ENCODE measurements at places on chromosomes 12 and 14. TPM values are rescaled to one million over a fixed set of nuclear protein-coding genes. Genes with fewer than 3 reads are reported as not detected.

DNA sequence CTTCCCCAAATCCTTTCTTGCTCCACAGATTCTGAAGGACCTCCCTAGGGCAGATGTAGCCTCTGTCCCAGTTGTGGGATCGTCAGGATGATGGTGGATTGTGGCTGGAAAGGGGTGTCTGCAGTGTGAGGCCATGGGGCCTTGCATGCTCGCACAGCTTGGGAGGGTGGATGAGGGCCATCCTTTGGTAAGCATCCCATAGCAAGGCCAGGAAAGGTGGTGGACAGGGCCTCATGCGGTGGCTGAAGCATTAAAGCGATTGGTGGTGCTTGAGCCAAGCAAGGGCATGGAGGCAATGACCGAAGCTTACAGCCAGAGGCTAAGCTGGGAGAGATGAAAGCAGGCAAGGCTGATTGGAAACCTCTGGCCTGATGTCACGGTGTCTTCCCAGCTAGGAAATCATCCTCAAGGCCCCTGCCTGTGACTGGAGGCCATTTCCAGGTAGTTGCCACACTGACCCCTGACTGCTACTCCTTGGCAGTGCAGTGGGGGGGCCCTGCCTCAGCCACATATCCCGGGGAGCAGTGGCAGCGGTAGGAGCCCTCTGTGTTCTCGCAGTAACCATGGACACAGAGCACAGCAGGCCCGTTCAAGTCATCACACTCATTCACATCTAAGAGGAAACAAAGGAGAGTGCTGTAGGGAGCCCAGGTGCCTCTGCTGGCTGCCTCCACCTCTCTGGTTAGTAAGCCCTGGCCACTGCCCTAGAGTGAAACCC, 7.0 kb downstream of the ISCA2 start:
- ATAC-seq: peak; percentile 5

DNA sequence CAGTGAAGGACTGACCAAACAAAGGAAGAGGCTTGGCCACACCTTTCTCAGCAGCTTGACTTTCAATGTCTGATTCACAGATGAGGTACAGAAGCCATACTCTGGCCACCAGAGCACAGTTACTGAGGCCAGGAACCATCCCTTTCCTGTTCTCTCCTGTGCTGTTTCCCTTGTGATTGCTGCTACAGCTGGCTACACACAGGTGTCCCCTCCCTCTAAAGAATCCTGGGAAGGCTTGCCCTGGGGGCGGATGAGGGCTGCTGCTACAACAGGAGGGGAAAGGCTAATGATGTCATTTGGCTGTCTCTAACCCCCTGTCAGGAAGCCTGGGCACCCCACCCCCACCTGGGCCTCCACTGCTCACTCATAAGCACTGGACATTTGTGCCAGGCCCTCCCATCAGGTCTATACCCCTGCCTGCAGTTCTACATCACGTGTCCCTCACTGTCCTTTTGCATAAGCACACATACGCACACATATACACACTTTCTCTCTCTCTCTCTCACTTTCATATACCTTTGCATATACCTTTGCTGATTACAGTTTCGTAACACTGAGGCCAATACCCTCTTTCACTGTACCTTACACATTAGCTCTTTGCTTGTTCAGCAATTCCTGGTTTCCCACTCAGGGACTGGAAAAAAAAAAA, 41.4 kb downstream of the PRPF40B start:
- peak; percentile 30 for ATAC-seq

The C1QL4 gene
- not detected for total RNA-seq

DNA sequence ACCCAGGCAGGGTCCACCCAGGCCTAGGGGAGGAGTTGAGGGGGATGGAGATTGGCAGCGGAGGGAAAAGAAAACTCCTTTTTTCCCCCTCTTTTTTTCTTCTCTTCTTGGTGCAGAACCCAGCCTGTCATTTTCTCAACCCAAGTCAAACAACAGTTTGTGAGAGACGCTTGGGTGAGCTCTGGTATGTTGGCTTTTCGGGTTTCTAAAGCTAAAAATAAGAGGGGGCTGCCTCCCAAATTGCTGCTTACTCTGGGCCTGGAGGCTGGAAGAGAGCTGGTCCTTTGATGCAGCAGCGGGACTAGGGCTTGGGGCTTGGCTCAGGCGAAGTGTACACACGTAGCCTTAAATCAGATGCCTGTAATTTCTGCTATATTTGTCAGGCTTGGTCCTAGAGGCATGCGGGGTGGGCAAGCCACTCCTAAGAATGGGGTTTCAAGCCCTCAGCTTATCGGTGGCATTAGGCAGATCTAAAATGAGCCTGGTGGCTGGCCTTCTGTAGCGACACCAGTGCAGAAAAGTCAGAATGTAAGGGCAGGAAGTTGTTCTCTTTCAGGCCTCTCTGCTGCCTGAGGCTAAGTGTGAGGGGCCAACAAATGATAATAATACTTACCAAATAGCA, 816 bp upstream of the SLC8A3 start:
- no peak for ATAC-seq

DNA sequence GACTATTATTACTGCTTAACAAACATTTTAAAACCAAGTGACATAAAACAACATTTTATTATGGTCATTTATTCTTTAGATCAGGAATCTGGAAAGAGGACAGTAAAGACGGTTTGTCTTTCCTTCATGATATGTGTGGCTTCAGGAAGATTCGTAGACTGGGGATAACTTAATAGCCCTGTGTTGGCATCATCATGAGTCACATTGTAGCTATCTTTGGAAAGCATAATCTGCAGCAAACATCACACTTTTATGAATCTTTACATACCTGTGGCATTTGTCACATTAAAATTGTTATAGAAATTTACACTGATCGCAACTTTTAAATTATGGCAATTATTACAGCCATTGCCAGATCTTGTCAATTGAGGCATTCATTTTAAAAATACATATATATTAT, 397.1 kb downstream of the NOVA1 start:
- ATAC-seq: no peak

DNA sequence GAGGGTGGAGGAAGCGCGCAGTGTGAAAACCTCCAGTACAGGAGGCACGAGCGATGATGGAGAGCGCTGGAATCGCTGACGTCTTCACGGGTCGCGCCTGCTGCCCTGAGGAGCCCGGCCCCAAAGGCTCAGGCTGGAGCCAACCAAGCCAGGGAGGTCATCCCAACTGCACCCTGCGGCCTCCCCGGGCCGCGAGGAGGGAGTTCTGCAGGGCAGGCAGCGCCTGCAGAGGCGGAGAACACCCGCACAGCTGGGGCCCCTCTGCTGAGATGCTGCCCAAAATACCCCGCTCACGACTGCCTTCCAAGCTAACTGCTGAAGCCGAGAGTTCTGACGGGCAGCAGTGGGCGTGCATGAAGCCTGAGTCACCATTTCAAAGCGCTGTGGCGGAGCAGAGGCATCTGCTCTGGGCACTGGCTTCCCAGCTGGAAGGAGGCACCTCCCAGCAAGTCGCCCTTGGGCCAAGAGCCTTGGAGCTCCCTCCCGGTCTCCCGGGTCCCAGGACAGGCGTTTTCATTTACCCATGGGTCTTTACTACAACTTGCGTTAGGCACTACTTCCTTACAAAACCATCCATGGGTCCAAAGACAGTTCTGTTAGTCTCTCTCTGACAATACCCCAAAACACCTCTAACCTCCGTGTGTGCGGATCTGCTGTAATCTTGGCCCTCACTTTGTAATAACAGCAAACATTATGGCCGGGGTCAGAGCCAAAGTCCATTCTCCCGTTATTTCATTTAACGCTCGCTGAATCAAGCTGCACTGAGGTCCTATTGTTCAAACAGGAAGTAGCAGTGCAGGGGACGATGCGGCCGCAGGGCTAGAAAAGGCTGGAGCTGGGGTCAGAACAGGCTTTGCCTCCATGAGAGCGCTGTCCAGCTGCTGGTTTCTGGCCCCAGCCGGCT, 60.1 kb upstream of the RIMBP2 start:
- ATAC-seq: peak; percentile 75

- no peak for ATAC-seq
Observed at GRCh38 chr12:84336231-84336630, 576.4 kb downstream of the SLC6A15 start.

The CLEC4E gene
- not detected for total RNA-seq

- ATAC-seq: no peak
Observed at GRCh38 chr14:22296088-22296487, 292.9 kb downstream of the DAD1 start.

The PHC1 gene
- 14.5 TPM for total RNA-seq

- ATAC-seq: peak; percentile 64
Observed at GRCh38 chr12:103401421-103401820, 94.3 kb downstream of the C12orf42 start.

GRCh38 chr12:53977596-53978445, 3.1 kb upstream of the HOTAIR start:
- no peak for ATAC-seq

The MTRFR gene
- total RNA-seq: 7.7 TPM

GRCh38 chr14:105167303-105168092, 1.1 kb downstream of the JAG2 start:
- peak; percentile 61 for ATAC-seq

GRCh38 chr12:29589851-29590250, 92.4 kb upstream of the OVCH1 start:
- ATAC-seq: no peak

DNA sequence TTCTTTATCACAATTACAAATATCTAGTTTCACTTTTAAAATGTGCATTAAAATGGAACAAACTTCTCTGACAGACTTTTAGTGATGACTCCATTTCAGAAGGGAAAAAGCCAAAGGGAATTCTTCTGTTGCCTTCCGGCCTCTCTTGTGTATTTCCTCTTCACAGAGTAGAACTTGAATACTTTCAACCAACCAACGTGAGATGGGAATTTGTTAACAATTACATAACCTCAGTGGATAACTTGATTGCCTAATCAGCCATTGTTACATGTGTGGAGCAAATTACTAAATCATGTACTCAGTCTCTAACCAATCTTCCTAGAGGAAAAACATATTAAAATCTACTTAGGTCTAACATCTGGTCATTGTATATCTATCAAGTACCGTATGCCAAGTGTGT, 291.1 kb downstream of the SYT1 start:
- ATAC-seq: no peak

The PTPN6 gene
- total RNA-seq: 17.8 TPM

- ATAC-seq: peak; percentile 58
Observed at GRCh38 chr14:90513161-90514014, 116.6 kb downstream of the CALM1 start.

- ATAC-seq: no peak
Observed at GRCh38 chr14:91829511-91829910, 37.8 kb downstream of the TC2N start.

The NFATC4 gene
- 3.4 TPM for total RNA-seq
